Inflammatory macrophage treated with lipopolysaccharide for 4 hours (primary cell): ENCODE measurements at places on chromosomes 4 and X.

GRCh38 chr4:7239101-7239820 is 46.9 kb downstream of the SORCS2 start:
- DNase-seq: no peak

- no peak for DNase-seq
Observed at GRCh38 chrX:5702890-5703289, 525.8 kb downstream of the NLGN4X start.

DNA sequence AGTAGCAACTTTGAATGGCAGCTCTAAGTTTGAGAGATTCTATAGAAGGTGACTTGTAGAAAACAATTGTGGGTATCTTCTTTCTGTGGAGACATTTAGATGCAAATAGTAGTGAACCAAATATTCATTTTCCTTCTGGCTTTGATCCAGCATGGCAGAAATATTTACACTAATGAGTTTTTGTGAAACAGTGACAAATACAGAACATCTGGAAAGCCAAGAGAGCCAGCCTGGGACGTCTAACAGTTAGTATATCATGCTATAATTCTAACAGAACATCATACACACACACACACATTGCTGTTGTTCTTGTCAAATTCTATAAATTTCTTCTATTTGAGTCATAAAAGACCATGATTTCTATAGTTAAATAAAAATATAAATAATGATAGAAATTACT is 1777.9 kb downstream of the ARAP2 start:
- no peak for DNase-seq

DNA sequence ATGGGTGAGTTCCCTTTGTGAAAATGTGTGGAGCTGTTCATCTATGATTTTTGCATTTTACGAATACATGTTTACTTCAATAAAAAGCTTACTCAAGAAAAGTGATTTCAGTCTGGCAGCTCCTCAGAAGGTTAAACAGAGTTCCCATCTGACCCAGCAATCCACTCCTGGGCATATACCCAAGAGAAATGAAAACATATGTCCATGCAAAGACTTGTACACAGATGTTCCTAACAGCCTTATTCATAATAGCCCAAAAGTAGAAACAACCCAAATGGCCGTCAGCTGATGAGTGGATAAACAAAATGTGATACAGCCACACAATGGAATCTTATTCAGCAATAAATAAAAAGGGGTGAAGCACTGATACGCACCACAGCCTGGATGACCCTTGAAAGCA is 20.8 kb downstream of the CLCN4 start:
- DNase-seq: no peak

DNA sequence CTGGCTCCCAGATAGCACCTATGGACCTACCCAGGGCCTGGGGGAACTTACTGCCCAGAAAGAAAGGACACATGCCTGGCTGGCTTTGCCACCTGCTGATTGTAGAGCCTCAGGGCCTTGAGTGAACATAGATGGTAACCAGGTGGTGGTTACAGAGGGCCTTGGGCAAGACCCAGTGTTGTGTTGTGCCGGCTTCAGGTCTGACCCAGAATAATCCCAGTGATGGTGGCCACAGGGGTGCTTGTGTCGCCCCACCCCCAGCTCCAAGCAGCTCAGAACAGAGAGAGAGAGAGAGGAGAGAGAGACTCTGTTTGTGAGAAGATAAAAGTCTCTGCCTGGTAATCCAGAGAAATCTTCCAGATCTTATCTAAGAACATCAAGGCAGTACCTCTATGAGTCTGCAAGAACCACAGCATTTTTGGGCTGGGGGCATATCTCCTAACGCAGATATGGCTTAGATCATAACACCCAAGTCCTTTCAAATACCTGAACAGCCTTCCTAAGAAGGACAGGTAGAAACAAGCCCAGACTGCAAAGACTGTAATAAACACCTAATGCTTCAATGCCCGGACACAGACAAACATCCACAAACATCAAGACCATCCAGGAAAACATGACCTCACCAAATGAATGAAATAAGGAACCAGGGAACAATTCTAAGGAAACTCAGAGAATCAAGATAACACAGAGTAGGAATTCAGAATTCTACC is 16.3 kb upstream of the RP2 start:
- no peak for DNase-seq

DNA sequence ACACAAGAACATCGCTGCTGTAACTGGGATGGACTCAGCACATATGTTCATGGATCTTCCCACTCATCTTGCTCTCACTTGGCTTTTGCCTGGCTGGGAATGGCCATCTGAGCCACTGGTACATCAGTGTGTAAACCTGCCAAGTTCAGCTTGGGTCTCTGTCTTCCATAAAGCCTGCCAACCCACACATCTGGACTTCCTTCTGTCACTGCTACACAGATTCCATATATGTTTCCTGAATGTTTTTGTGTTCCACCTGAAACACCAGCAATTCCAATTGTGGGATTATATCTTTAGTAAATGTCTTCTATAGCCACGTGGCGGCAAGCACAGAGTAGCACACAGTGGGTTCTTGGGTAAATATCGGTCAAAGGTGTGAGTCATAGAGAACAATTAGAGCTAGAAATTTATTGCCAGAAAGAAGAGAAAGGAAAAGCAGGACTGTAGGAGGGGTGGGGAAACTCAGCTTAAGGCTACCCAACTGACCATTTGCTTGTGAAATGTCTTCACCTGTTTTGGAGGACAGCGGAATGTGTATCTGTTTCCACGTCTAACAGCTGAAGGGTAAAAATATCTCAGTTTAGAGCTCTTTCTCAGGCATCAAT is 125.9 kb downstream of the MFAP3L start:
- DNase-seq: no peak

DNA sequence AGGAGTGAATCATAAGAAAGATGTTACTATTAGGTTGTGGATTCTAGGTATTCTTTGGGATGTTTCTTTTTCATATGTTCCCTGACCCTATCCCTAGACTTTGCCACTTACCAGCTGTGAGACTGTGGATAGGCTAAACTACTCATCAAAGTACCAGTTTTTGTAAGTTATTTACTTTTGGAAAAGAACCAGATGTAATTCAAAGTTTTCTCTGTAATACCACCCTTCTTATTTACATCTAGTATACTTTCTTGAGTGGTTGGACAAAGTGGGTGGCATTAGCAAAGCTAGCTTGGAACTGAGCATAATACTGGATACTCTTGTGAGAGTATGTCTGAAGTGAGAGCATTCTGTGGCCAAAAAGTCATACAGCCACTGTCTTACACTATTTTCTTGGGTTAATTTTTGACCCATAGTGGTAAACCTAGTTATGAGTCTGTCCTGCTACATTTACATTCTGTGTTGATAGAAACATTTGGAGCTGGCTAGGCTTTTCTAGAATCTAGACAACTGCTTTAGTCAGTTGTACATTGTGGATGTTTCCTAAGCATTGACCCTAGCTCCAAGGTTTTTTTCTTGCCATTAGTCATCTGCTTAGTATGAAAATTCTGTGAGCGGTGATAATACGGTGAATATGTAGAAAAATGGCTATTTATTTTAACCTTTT is 41.7 kb downstream of the KDM6A start:
- no peak for DNase-seq

GRCh38 chr4:174135530-174135929 is 147.9 kb downstream of the FBXO8 start:
- DNase-seq: no peak

DNA sequence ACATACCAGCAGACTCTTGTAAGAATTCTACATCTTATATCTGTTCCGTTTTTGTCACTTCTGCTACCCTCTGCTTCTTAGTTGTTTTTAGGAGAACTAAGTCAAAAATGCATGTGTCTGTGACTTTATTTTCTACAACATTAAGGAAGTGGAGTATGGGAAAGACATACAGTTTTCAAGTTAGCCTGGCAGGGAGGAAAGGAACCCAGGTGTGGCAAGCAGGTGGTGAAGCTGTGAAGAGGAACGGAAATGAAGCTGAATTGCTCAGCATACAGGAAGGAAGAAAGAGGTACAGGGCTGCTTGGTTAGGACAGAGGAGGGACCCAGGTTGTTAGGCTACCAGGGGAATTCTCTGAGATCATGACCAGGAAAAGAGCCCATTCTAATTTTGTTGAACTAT is 9.4 kb downstream of the GPRIN3 start:
- DNase-seq: peak; percentile 47

DNA sequence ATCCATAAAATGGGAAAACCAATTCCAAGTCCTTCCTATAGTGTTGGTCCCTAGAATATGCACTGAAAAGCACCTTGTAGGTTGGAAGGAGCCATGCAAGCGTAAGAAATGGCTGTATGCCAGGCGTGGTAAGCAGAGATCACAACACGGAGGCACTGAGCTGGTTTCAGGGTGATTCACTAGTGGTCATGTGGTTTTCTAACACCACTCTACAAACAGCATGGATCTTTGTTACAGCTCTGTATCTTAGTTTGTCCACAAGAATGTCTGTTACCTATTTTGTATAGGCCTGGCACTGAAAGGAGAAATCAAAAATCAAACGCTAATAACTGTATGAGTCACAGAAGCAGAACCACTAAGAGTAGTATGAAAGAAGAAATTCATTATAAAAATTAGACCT is 71.9 kb downstream of the MAGEB17 start:
- no peak for DNase-seq

DNA sequence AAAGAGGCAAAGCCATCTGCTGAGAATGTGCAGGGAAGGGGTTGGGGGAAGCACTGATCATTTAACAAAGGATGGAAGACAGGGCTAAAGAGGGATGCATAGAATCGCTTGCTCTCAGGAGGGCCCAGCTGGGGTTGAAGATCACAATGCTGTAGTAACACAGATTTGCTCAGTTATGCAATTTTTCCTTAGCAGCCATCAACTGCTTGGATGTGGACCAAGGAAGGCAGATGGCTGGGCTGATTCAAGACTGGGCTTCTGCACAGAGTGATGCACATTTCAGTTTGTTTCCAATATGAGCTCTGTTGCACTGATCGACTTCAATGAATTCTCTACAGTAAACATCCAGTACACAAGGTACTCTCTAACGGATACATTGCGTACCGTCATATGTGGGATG is 127.8 kb upstream of the TBL1X start:
- DNase-seq: no peak

- DNase-seq: no peak
Observed at GRCh38 chr4:174999407-174999806, 81.2 kb downstream of the ADAM29 start.

- peak; percentile 38 for DNase-seq
Observed at GRCh38 chr4:83599183-83599582, 63.3 kb downstream of the GPAT3 start.
